ENCODE measurements at places on chromosomes 12 and 14.

DNA sequence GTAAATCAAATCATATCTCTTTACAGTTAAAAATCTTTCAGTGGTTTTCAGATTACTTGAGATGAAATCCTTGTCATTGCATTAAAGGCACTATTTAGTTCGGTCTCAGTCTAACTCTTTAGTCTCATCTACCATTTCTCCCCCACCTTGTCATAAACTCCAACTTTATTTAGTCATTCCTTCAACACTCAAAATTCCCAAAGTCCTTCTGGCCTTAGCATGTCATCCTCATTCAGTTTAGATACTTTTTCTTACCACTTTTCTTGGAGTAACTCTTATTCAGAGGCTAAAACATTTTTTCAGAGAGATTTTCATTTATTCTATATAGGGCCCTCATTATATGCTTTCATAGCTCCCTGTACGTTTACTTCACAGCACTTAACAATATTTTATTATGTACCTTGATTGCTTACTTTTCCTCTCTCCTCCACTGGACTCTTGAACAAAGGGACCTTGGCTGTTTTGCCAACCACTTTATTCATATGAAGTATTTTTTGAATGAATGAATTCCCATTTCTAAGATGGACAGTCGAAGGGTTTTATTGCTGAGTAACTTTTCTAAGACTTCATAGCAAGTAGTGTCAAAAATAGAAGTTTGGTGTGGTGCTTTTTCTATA, 12.8 kb downstream of the USP15 start:
- DNase-seq = no peak

- DNase-seq = no peak
Observed at GRCh38 chr14:65403231-65403630, 9.3 kb upstream of the FUT8 start.

DNA sequence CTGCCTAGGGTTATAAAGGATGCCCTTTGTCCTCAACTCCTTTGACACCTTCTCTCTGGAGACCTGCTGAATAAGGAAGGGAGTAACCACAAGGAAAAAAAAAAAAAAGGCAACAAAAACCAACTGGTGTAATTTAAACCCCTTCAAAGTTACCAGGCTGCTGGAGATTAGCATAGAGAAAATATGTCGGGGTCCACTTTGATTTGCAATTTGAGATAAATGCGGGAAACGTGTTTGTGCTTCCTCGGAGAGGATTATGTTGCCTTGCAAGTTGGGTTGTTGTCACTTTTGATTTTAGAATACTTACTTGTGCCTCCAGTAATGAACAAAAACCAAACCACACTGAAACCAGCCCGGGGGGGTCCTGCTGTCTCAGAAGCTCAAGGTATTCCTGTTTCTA, 200.2 kb upstream of the MYL2 start:
- no peak for DNase-seq

DNA sequence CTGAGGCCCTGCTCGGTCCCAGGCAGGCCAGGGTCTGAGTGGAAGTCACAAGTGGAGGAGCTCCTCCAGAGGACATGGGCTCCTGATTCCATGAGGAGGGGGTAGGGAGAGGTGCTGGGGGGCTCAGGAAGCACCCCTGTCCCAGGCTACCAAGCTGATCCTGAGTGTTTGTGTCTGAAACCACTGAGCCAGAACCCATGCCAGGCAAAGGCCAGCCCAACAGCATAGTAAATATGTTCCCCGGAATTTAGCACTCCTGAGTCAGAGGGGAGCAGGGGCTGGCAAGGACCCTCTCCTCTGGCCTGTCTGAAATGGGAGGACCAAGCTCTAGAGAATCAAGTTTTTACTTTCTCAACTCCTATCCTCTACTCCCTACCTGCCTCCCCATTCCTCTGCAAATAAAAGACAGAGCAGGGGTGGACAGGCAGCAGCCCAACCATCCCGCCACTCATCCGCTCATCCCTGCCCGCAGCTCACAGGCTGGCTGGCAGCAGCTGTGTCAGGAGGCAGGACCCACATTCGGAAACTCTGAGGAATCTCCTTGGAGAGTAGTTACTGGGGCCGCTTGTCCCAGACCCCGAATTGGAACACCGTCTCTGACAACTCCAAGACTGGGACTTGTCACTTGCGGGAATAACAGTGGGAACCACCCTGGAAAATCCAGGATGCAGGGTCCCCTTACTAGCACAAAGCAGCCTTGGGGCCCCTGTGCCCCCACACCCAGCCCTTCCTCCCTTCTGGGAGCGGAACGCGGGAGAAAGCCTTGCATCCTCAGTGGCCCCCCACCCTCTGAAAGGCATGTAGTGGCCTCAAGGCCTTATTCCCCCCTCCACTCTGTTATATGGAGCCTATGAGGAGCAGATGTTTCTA, 102.5 kb downstream of the ZFP36L1 start:
- no peak for DNase-seq

GRCh38 chr14:91159182-91159581, 45.3 kb downstream of the DGLUCY start:
- DNase-seq = no peak

GRCh38 chr12:89960607-89961394, 252.2 kb upstream of the ATP2B1 start:
- peak; percentile 9 for DNase-seq

GRCh38 chr12:17108877-17109541, 503.0 kb upstream of the LMO3 start:
- no peak for DNase-seq

GRCh38 chr12:116538682-116539305, 20.4 kb upstream of the MAP1LC3B2 start:
- DNase-seq = no peak

DNA sequence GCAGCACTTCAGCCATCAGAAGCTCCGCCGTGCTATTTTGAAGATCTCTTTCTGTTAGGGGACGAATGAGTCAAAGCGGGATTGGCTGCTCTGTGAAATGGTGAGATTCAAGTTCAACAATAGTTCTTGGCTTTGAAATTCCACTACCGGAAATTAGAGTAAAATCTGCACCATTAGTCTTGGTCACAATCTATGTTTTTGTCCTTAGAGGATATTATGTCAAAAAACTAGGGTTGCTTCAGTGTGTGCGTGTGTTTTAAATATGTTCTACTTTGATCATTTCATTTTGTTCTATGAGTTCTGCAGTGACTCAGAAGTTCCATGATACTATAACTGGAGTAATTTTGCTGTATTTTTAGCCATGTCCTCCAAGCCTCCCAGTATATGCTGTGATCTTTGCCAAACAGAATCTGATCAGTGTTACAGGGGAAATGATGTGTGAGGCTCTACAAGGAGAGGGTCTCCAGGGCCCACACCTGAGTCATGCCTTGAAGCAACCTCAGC, 22.6 kb downstream of the GPHB5 start:
- no peak for DNase-seq

DNA sequence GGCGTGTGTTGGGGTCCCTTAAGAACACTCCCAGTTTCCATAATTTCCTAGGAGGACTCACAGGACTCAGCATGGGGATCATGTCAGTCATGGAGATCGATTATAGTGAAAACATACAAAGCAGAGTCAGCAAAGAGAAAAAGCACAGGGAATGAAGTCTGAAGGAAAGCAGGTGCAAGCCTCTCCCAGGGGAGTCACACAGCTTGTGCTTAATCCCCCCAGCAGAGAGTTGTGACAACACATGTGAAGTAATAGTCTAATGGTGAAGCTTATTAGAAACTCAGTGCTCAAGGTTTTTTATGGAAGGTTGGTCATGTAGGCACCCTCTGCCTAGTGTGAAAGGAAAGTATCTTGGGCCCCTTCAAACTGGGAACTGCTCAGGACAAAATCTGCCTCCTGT, 149.0 kb upstream of the SEL1L start:
- no peak for DNase-seq

- no peak for DNase-seq
Observed at GRCh38 chr12:71157601-71158233, at the start of gene TSPAN8. Gene TSPAN8, minus strand, starts transcription at chr12:71157999. Its CDS starts 321 bp downstream, at chr12:71157678.

GRCh38 chr14:64491637-64492036, 12.0 kb downstream of the ZBTB25 start:
- DNase-seq = no peak

- DNase-seq = peak; percentile 46
Observed at GRCh38 chr12:100741084-100741711, 53.4 kb upstream of the ANO4 start.

GRCh38 chr14:73170686-73171085, 34.4 kb downstream of the PSEN1 start:
- DNase-seq = no peak

DNA sequence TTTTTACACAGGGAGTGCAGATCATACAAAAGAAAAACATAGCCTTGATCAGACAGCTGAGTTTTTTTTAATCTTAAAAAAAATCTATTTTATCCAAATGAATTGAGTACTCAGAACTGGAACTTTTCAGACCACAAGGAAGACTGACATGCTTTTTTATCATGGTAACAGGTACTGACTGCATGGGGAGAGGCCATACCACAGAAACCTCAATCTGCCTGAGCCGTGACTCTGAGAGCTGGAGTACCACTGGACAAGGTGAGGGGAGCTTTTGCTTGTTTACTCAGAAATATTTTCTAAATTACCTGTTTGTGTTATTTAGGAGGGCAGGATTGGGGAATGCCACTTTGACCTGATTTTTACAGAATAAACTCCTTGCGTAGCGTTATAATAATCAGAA, 143.9 kb downstream of the ALX1 start:
- no peak for DNase-seq

DNA sequence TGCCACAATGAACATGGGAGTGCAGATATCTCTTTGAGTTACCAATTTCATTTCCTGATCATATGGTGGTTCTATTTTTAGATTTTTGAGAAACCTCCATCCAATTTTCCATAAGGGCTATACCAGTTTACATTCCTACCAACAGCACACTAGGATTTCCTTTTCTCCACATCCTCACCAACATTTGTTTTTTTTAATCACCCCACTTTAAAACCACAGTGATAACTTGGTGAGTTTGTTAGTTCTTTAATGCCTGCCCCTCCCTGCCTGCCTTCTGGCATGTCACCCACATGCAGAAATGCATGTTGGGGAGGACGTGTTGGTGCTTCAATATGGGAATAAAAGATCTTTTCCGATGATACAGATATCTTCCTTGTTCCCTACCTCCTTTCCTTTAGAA, 167.9 kb downstream of the CAND1 start:
- DNase-seq = no peak

- no peak for DNase-seq
Observed at GRCh38 chr14:49294621-49295148, 291.5 kb downstream of the RPS29 start.

- DNase-seq = no peak
Observed at GRCh38 chr14:71646518-71646917, 285.7 kb upstream of the RGS6 start.

DNA sequence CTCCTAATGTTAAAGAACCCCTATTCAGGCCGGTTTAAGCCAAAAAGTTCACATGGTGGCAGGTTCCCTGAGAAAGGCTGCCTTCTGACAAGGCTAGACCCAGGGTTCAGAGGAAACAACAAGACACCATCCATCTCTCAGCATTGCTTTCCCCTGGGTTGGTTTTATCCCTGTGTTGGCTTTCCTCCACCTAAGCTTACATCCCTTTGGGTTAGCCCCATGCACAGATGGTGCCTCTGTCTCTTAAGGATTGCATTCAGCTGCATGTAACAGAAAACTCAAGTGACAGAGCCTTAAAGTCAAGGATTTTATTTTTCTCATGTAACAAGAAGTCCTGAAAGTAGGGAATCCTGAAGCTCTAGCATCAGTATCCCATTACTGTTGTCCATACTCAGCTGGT, 42.8 kb upstream of the RIN3 start:
- DNase-seq = no peak

DNA sequence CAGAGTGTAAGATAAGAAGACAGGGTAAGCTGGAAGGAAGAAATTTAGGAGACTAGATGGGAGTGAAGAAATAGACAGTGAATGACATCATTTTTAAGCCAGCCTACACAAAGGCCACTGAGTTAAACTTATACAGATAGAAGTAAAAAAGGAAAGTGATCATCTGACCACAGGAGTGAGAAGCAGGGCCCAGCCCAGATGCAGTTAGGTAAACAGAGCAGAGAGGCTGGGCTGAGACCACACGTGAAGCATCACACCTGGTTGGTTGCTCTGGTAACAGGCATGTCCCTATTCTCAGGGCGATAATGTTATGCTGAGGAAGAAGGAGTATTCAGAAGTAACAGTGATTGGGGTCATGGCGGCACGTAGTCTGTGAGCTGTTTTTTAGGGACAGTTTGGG, 1079.4 kb downstream of the AACS start:
- DNase-seq = no peak

GRCh38 chr14:100910888-100911664, 7.6 kb upstream of the RTL1 start:
- DNase-seq = no peak

DNA sequence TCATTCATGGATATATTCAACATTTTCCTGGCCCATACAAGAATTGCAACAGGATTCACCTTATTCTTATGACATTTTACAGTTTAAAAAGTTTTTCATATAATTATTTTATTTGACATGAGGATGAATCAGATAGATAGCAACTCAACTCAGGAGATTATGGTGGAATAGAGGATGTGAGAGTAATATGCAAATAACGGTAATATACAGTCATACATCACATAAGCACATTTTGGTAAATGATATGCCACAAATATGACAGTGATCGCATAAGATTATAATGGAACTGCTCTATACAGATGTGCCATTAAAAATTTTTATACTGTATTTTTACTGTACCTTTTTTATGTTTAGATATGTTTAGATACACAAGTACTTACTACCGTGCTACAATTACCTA, 24.1 kb upstream of the CRADD start:
- no peak for DNase-seq

GRCh38 chr14:103551338-103551762, 11.1 kb downstream of the BAG5 start:
- DNase-seq = no peak

GRCh38 chr14:79167957-79168356, 997.8 kb downstream of the NRXN3 start:
- DNase-seq = no peak

- no peak for DNase-seq
Observed at GRCh38 chr12:14963520-14963919, 2.1 kb upstream of the ARHGDIB start.

- DNase-seq = no peak
Observed at GRCh38 chr14:26204366-26204727, 393.5 kb downstream of the NOVA1 start.

DNA sequence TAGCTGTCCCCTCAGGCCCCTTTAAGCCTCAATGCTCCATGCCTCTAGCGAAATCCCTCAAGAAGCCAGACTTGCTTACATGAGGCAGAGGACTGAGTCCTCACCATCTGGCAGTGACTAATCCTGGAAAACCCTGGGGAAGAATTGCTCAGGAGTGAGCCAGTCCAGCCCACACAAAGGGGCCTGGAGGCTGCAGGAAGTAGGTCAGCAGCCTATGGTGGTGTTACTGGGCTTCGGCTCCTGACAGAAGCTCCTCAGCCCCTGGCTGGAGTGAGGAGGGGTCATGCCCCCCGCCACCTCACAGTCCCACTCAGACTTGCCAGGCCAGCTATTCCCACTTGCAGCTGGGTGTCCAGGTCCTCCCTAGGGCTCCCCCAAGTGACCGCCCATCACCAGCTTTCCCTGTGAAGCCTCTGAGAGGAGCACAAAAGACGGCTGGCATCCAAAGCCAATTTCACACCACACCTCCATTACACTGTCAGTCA, 250.5 kb downstream of the DPF3 start:
- DNase-seq = no peak
